Type B pancreatic cell (in vitro differentiated cells): ENCODE measurements at places on chromosomes 5 and 9. TPM values are rescaled to one million over a fixed set of nuclear protein-coding genes. Genes with fewer than 3 reads are reported as not detected.

DNA sequence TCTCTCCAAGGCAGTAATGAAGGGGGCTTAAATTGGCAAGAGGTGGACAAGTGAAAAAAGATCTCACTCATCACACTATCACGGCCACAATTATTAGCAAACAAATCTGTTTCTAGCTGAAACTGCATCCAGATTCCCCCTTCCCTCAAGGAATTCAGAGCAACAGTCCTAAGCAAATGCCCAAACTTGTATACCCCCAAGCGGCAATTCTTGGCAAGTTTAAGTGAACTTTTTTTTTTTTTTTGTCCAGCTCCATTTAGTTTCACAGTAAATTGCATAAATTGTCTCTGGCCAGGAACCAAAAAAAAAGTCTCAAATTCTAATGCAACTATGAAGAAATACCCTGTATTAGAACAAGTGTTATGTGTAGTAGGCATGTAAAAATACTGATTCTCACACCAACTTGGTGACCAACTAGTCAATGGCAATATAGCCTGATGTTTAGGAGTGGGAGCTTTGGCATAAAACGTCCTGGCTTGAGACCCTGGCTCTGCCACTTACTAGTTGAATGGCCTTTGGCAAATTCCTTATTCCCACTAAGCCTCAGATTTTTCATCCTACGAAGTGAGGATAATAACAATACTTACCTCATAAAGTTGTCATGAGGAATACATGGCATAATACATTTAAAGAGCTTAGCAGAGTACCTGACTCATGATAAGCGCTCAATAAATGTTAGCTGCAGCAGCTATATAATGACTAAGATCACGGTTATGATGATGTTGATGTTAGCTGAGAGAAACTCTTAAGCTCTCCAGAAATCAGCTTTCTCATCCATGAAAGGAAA lies 193.2 kb downstream of the ADAMTSL1 start:
- H3K4me1 ChIP-seq: no peaks in the 10 kb centered on the region
- H3K27me3 ChIP-seq: no peaks in the 10 kb centered on the region
- DNase-seq: no peak

- no peak for DNase-seq
- no peak overlapping the region for H3K4me3 ChIP-seq
- no peak overlapping the region for H3K27ac ChIP-seq
- H3K4me1 ChIP-seq: no peaks in the 10 kb centered on the region
Observed at GRCh38 chr5:175717837-175718236, 60.0 kb downstream of the HRH2 start.

DNA sequence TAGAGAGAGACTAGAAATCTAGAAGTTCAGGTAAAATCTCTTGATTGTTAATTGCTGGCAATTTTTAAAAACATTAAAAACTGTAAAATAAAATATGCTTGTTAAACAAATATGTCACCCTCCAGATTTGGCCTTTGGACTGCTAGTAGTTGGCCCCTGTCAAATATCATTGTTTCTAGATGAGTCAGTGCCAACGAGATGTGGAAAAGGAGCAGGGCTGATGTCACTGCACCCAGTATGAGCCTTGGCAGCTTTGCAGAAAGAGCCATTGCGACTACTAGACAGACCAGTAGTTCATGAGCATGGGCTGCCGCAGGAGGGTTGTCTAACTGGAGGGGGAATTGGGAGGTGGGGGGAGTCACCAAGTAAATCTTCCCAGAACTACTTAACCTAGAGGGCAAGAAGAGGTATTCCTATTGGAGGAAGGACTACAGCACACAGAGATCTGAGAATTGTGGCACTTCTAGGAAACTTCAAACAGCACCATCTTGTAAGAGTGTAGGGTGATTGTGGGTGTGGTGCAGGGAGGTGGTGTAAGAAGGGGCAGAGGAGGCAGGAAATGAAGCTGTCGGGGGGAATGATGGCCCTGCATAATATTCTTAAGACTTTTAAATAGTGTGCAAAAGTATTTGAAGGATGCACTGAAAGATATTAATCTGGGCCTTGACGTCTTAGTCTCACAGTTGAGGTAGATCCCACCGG lies 7.1 kb upstream of the DOCK2 start:
- H3K4me1 ChIP-seq: no peaks in the 10 kb centered on the region
- no peak overlapping the region for H3K27ac ChIP-seq
- DNase-seq: no peak
- no peak overlapping the region for H3K4me3 ChIP-seq
- no peaks in the 10 kb centered on the region for H3K36me3 ChIP-seq

DNA sequence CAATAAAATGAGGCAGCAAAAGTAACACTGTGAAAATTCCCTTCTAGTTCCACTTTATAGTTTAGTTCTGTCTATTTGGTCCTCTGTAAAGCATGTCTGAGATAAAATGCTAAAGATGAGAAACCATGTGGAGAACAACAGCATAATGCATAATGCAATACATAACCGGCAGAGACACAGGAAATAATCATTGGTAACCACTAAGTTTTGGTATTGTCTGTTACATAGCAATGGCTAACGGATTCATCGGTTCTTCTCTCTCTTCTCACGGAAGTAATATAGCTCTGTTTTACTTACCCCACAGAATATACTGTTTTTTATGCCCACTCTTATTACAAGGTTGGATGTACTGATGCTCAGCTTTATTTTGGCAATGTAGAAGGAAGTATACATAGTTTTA lies 158.9 kb downstream of the FAM174A start:
- no peaks in the 10 kb centered on the region for H3K27me3 ChIP-seq
- no peaks in the 10 kb centered on the region for H3K36me3 ChIP-seq
- H3K4me3 ChIP-seq: no peak overlapping the region
- H3K27ac ChIP-seq: no peak overlapping the region

DNA sequence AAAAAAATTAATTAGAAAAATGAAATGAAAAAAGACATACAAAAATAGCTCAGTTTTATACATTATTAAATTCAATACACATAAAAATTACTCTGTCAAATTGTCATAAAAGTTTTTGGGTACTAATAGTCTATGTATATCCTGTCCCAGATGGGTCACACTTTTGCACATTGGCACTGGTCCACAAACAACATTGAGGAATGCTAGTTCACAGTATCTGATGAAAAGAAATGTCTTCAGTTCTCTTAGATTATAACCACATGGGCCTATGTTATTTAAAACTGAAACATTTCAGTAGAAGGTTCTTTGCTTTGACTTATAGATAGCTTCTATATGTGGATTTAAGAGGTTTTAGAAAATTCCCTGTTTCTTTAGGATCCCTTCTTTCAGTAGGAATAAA lies 39.8 kb downstream of the LNPEP start:
- no peak overlapping the region for H3K27ac ChIP-seq
- H3K4me1 ChIP-seq: peaks cover 37% of the 10 kb centered on the region
- H3K27me3 ChIP-seq: no peaks in the 10 kb centered on the region
- no peak for DNase-seq
- peaks cover 4% of the 10 kb centered on the region for H3K36me3 ChIP-seq

DNA sequence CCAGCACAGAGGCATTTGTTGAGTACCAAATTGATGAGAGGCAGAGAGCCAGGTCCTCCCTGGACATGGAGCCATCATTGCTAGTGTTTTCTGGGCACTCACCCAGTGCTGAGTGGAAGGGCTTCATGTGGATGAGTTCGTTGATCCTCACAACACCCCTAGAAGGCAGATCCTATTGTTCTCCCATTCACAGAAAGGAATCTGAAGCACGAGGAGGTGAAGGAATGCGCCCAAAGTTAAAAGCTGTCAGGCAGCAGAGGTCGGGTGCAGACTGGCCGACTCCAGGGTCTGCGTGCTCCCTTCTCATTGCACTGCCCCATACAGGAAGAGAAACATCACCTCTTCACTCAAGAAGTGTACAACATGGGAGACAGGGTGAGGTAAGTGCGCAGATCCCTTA lies 153.5 kb upstream of the TNPO1 start:
- no peaks in the 10 kb centered on the region for H3K27me3 ChIP-seq
- no peaks in the 10 kb centered on the region for H3K36me3 ChIP-seq
- no peak overlapping the region for H3K4me3 ChIP-seq
- no peaks in the 10 kb centered on the region for H3K4me1 ChIP-seq
- no peak for DNase-seq

DNA sequence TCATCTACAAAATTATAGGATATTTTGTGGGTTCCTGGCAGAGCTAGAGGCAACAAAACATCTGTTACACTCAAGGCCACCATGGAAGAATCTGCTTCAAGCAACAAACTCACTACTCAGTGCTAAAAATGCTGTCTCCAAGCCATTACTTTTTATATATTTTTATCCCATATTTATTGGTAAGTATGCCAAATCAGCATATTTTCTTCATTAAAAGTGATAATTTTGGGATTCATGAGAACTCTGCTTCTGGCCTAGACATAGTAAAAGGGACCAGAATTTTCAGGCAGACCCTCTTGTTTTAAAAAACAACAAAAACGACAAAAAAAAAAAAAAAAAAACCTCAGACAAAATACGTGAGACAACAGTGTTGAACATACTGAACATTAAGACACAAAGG lies 236.0 kb downstream of the EDIL3 start:
- H3K4me3 ChIP-seq: no peak overlapping the region
- DNase-seq: no peak
- H3K27ac ChIP-seq: no peak overlapping the region
- H3K27me3 ChIP-seq: no peaks in the 10 kb centered on the region
- H3K36me3 ChIP-seq: no peaks in the 10 kb centered on the region

GRCh38 chr9:123282362-123283047 lies 14.1 kb upstream of the STRBP start:
- no peaks in the 10 kb centered on the region for H3K27me3 ChIP-seq
- H3K27ac ChIP-seq: no peak overlapping the region
- no peaks in the 10 kb centered on the region for H3K36me3 ChIP-seq
- no peaks in the 10 kb centered on the region for H3K4me1 ChIP-seq
- no peak for DNase-seq
- no peak overlapping the region for H3K4me3 ChIP-seq

DNA sequence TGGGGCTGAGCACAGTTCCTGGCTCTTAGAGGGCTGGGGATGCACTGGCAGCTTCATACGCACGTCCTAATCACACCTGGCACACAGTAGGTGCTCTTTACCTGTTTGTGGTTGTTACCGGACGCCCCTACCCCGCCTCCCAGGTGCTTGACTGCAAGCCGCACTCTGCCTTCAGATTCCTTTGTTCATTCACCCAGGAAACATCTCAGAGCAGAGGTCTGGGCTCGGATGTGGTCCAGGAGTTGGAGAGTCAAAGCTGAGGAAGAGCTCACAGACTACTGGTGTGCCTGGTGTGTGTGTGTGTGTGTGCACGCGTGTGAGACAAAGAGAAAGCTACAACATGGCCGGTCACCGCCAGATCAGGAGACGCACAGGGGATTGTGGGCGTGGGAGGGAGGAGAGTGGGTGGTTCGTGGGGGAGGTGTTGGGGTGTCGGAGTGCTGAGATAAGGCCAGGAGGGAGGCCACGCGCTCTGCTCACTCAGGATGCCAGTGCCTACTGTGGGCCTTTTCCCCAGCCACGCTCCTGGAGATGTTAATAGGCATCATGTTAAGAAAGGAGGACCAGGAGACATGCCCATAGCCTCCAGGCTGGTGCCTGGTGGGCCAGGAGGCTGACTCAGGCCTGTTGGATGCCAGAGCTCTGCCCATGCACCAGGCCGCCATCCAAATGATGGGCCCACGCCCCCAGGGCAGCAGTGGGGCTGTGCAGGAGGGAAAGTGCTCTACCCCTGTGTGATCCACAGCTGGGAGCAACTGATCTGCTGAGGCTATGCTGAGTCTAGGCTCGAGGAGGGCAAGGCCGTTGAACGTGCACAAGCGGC lies 39.9 kb downstream of the CRB2 start:
- peaks cover 15% of the 10 kb centered on the region for H3K4me1 ChIP-seq
- no peak for DNase-seq
- H3K27me3 ChIP-seq: no peaks in the 10 kb centered on the region
- peak overlapping the region; percentile 41 for H3K27ac ChIP-seq
- no peaks in the 10 kb centered on the region for H3K36me3 ChIP-seq
- no peak overlapping the region for H3K4me3 ChIP-seq

- peaks cover 27% of the 10 kb centered on the region for H3K4me1 ChIP-seq
- H3K27me3 ChIP-seq: no peaks in the 10 kb centered on the region
- no peak overlapping the region for H3K4me3 ChIP-seq
- no peak overlapping the region for H3K27ac ChIP-seq
- H3K36me3 ChIP-seq: no peaks in the 10 kb centered on the region
Observed at GRCh38 chr5:149411738-149412519, 32.8 kb upstream of the IL17B start.

DNA sequence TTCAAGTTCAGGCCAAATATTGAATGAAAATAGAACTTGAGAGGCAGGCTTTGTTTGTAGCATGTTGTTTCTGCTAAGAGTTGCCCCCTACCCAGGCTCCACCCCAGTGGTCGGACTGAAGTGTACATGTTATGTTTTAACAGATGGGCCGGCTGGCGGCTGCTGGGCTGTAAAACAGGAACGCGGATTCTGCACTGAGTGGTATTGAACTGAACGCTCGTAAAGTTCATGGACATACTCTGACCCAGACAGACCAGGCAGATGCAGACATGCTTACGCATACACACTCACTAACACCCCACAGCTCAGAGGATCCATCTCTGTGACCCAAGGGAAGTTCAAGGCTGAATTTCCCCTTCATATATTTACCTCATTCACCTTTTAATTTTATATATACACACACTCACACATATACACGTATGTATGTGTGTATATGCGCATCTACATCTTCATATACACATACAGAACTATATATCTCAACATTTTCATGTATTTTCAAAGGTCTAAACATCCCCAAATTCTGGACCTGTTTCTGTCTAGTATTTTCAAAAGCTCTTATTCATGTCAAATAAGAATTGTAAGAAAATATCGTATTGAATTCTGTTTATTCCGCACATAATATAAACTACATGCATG lies 1.4 kb downstream of the MARCHF3 start:
- peaks cover 51% of the 10 kb centered on the region for H3K27me3 ChIP-seq
- peak overlapping the region; percentile 90 for H3K4me3 ChIP-seq
- no peak for DNase-seq

- H3K4me1 ChIP-seq: peaks cover 33% of the 10 kb centered on the region
- H3K4me3 ChIP-seq: peak overlapping the region; percentile 58
- no peaks in the 10 kb centered on the region for H3K36me3 ChIP-seq
- H3K27ac ChIP-seq: peak overlapping the region; percentile 27
- H3K27me3 ChIP-seq: peaks cover 5% of the 10 kb centered on the region
- no peak for DNase-seq
Observed at GRCh38 chr9:121372239-121373010, 2.4 kb upstream of the STOM start.

- H3K4me1 ChIP-seq: no peaks in the 10 kb centered on the region
- H3K27ac ChIP-seq: no peak overlapping the region
- no peak for DNase-seq
- H3K27me3 ChIP-seq: peaks cover 17% of the 10 kb centered on the region
Observed at GRCh38 chr5:5512543-5512942, 90.1 kb downstream of the ICE1 start.

GMCL2 gene
- total RNA-seq: not detected in 2 replicates

SLC6A19 gene
- 12.6 and 22.2 TPM in 2 replicates for total RNA-seq

TIGD6 gene
- total RNA-seq: 4.9 and 5.5 TPM in 2 replicates

AGXT2 gene
- not detected in 2 replicates for total RNA-seq
